NCI-H69 (cell line): ENCODE measurements at places on chromosomes 16 and 17.

DNA sequence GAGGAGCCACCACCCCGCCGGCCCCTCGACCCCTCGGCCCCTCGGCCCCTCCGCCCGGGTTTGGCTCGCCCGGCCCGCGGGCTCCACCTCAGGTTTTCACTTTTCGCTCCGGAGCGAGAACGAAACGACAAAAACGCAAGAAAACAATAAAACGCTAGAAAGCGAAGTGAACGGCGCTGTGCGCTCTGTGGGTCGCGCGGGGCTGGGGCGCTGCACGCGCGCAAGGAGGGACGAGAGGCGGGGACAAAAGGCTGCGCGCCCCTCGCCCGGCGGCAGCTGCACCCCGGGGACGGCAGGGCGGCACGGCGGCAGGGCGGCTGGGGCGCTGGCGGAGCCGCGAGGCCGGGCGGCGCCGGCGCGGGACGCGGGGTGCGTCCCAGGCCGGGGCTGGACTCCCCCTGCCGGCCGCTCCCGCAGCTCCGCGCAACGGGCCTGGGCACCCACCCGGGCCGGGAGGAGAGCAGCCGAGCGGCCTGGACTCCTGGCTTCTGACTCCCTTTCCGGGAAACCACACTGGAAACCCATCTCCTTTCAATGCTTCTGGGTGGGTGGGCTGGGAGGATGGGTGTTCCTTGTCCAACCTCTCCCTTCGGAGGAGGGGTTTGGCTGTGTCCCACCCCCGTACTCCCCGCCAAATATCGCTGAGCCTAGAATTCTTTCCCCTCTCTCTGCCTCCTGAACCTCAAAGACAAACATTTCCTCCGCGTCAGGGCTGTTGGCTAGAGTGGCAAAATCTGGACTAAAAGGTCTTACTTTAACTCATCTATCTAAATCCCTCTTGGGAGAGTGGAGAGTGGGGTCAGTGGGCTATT, 9.9 kb downstream of the TBX2 start:
- DNase-seq = peak; percentile 86

- DNase-seq = no peak
Measured at GRCh38 chr17:55708175-55708974, 14.3 kb downstream of the TMEM100 start.

- DNase-seq = no peak
Measured at GRCh38 chr16:15141586-15141985, 47.5 kb upstream of the RRN3 start.

- no peak for DNase-seq
Measured at GRCh38 chr16:63466-63865, 9.0 kb downstream of the RHBDF1 start.

- no peak for DNase-seq
Measured at GRCh38 chr17:10772425-10773380, 31.2 kb downstream of the TMEM238L start.

DNA sequence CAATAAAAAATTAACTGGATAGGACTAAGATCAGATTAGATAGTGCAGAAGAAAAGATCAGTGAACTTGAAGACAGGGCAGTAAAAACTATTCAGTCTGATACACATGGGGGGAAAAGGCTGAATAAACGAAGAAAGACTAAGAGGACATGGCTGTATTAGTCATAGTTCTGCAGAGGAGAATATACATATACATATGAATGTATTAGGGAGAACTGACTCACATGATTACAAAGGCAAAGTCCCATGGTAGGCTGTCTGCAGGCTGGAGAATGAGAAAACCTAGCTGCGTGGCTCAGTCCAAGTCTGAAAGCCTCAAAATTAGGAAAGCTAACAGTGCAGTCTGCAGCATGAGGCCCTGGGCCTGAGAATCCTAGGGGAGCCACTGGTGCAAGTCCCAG, 98.2 kb upstream of the GNAO1 start:
- DNase-seq = no peak

DNA sequence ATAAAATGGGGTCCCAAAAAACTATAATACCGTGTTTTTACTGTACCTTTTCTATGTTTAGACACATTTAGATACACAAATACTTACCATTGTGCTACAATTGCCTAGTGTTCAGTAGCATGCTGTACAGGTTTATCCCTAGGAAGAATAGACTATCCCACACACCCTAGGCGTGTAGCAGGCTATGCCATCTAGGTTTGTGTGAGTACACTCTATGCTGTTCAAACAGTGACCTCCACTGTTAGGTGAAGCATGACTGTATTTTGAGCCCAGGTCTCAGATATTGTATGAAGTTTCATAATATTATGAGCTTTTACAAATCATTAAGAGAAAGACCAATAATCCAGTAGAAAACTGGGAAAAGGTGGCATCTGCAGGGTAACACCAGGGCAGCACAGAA, 23.6 kb downstream of the MILR1 start:
- DNase-seq = peak; percentile 9

GRCh38 chr17:73503560-73503959, 140.7 kb downstream of the SDK2 start:
- DNase-seq = no peak

- DNase-seq = no peak
Measured at GRCh38 chr16:10080051-10080772, 102.0 kb downstream of the GRIN2A start.

DNA sequence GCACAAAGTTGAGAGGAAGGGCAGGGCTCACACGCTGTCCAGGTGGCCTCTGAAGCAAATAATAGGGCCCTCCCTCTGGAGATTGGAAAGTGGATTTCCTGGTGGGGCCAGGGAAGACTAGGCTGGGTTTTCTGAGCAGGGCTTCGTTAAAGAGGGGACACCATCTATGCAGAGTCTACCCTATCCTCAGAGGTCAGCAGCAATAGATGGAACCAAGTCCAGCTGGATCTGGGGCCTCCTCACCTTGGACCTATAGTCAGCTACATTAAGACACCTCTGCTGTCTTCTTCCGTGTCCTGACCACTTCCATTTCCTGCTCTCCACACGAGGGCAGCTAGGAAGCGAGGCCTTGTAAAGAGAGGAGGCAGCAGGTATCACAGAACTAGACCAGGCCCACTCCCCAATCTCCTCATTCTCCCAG, 14.7 kb upstream of the ST6GALNAC1 start:
- peak; percentile 54 for DNase-seq

DNA sequence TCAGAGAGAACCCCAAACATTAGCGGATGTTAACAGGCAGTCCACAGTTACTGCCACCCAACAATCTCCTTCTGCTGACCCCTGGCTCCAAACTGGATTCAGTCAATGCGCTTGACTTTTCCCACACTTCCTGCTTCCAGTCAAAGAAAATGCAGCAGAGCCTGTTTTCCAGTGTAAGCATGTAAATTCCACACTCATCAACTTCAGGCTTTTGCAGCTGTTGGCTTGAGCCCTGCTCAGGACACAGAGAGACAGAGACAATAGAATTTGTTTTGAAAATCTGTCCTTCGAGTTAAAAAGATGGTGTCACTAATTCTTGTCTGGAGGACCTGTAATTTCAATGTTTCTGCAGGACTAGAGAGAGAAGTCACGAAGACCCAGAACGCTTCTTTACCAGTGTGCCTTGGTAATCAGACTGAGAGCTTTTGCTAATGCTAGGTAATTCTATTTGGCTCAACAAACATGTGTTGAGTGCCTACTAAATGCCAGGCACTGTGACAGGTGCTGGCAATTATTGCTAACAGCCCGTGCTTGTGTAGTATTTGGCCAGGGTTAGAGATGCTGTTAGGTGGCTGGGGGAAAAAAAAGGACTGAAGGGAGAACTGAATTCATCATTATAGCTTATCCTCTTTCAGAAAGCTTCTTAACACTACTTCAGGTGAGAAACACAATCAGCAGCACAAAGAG, 32.5 kb downstream of the HOXB1 start:
- DNase-seq = peak; percentile 87
